Activated T-cell treated with anti-CD3 and anti-CD28 coated beads, Interleukin-2, amount 50 U/mL, for 72 hours (primary cell): ENCODE measurements at places on chromosomes 2 and 18. TPM values are rescaled to one million over a fixed set of nuclear protein-coding genes. Genes with fewer than 3 reads are reported as not detected.

LRATD1 gene
- not detected for total RNA-seq

ASAP2 gene
- 0.42 TPM for total RNA-seq

COBLL1 gene
- total RNA-seq = 0.23 TPM

DNA sequence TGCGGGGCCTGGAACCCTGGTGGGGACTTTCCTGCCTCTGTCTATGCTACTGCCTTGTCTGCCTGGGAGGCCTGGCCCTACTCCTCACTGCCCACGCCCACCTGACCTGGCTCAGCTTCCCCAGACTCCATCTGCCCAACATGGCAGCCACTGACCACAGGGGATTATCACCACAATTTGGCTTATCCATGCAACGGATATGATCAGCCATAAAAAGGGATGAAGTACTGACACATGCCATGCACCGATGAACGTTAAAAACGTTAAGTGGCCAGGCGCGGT, 5.9 kb upstream of the KCNF1 start:
- DNase-seq = no peak

ERICH2 gene
- total RNA-seq = 0.46 TPM
